ENCODE measurements at places on chromosomes 4 and X. TPM values are rescaled to one million over a fixed set of nuclear protein-coding genes. Genes with fewer than 3 reads are reported as not detected.

The PPEF2 gene
- not detected for total RNA-seq

The ACE2 gene
- total RNA-seq = not detected

The ASB5 gene
- total RNA-seq = not detected

The RIBC1 gene
- total RNA-seq = 0.20 TPM

The ZMAT1 gene
- total RNA-seq = 0.04 TPM

The PPEF1 gene
- total RNA-seq = not detected

The APELA gene
- total RNA-seq = not detected

The FAM241A gene
- total RNA-seq = 5.0 TPM

GRCh38 chrX:115642895-115643530, 82.0 kb downstream of the PLS3 start:
- DNase-seq = peak; percentile 14

DNA sequence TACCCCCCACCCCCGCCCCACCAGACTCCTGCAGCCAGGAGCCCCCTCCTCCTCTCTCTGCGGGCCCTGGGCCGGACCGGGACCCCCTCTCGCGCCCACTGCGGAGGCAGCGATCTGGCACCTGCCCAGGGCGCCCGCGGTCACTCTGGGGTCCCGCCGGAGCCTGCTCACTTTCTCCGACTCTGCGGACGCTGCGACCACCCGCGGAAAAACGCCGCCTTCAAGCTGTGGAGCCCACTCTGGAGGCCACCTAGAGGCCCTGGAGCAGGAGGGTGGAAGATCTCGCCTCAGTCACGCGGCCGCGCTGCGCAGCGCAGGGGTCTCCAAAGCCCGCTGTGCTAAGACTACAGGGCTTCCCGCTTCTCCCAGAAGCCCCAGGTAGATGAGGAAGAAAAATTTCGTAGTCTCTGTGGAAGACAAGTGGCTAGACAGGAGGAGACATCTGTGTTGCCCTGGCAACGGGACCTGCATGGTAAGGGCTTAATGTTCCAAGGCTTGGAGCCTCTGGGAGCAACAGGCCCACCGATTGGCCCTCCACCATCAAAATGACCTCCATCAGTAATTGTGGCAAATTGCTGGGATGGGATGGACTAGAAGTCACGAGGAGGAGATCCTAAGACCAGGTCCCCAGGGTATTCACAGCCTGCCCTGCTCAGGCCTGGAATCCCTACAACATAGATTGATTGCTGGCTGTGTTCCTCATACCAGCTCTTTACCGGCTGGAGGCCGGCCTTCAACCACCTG, at the start of gene PNMA6F:
Gene PNMA6F, minus strand, starts transcription at position 387 of the 744 bp plus-strand sequence. CDS start 1,093 bp downstream, outside the sequence.
- DNase-seq = no peak

GRCh38 chr4:3469386-3470243, 6.5 kb downstream of the DOK7 start:
- no peak for DNase-seq

DNA sequence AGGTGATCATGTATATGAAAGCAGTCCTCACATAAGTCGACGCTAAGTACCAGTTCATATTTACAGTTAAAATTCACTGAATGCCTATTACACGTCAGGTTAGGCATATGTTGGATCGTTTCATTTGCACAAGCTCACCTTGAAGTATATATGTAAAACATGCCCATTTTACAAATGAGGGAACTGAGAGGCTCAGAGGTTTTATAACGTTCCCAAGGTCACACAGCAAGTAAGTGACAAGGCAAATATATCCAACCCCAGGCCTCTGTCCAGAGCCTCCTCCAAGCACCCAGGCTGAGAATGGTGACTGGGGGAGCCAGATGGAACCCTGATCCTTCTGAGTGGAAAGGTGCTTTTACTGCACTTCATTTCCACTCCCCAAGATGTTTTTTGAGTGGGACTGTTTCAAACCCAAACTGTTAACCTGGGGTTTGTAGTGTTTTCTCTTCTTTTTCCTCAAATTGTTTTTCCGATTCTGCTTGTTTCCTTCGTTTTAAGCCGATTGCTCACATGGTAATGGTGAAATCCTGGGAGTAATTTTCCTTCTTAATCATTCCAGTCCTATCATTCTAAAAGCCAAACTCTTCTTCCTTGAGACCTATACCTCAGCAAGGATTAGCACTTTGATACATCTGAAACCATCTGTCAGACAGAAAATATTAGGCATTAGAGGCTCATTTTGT, 791 bp downstream of the SMIM20 start:
- peak; percentile 37 for DNase-seq

DNA sequence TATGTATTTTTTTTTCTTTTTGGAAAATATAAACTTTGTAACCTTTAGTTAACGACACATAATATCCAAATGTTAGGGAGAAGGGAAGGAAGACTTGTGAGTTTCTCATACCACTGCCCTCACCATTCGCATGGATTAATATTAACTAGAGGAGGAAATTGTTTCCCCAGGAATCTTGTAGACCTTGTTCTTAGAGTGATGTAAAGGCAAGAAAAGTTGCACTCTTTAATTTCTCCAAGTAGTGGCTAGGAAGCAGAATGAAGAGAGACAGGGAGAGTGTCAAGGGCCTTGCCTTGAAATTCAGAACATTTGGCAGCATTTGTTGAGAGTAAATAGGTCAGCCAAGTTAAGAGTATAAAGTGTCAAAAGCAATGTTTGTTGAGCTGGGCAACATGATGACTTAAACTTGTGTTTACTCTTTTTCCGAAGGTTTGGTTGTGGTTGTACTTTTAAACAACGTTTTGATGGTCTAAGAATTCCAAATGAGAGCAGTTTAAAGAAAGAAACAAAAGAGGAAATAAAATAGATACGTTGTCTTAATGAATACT, 105.7 kb downstream of the TENM3 start:
- no peak for DNase-seq

DNA sequence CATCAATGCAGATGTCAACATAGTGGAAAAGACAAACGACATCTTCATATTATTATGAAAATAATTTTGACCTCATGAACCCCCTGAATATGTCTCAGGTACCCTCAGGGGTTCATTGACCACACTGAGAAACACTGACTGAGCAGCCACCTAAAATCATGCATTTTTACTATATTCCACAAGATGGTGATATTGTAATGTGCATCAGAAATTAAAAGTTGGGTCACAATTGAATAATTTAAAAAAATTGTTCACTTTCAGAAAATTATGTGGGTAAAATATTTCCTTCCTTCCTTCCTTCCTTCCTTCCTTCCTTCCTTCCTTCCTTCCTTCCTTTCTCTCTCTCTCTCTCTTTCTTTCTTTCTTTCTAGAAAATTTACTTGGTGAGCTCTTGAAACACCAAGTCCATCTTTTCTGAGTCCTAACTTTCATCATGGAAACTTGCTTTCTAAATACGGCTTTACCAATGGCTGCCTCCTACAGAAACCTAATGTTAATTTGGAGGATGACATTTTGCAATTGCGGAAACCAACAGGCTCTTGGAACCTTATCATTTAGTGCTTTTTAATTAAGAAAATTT, 103.6 kb downstream of the RTL3 start:
- DNase-seq = no peak

DNA sequence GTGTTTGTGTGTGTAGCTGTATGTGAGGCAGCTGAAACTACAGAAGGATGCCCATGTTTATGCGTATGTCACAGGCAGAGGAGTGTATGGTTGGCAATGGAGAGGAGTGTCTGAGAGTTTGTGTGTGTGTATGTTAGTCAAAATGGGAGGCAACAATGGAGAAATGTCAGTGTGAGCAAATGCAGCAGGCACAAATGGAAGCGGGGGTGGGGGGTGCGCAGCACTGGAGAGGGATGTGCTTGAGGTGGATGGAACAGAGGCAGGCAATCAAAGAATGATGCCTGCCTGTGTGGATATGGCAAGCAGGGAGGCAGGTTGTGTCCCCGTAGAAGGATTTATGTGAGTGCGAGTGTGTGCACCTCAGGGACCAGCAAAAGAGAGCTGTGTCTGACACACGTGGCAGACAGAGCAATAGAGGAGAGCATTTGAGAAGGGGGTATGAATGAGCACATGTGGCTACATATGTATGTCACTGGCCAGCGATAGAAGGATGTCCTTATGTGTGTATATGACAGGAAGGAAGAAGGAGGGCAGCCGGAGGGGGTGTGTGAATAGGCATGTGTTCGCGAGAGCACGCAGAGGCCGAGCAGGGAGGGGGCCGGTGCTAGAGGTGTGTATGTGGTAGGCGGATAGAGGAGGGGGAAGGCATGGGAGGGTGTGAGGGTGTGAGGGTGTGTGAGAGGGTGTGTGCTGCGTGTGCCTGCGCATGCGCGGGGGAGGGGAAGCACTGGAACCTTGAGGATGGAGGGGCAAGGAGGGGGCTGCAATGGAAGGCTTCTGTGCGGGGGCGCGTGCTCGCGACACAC, 1.1 kb downstream of the PJA1 start:
- peak; percentile 17 for DNase-seq

GRCh38 chr4:179465131-179465797, 2023.0 kb upstream of the AGA start:
- no peak for DNase-seq

GRCh38 chr4:150782311-150782710, 200.4 kb downstream of the MAB21L2 start:
- peak; percentile 23 for DNase-seq

DNA sequence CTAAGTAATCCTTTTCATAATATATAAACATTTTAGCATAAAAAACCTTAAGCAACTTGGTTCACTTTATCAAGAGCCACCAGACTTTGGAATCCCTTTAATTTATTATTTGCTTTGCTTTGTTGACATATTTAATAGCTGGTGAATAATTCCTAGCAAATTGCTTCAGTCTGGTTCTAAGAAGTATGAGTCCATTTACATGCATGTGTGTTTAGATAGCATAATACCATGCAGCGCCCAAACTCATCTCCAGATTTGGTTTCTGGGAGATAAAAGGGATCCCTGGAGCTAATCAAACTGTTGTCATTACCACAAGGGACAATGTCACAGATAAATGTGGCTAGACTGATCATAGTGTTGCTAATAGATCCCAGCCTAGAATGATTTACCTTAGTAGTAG, 111.8 kb downstream of the TMEM144 start:
- DNase-seq = no peak

DNA sequence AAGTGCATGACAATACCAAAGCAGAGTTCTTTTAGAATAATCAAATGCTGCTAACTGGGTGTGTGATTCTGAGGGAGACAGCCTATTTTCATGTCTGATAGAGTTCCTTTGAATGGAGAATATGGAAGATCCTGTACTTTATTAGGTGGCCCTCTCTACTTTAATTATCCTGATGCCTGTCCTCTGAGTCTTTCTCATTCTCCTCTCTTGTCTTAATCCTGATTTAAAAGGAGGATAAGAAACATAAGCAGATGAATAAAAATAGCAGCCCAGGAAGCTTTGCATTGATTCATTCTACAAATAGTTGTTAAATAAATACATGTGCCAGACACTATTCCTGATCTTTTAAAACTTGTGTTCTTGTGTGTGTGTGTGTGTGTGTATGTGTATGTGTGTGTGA, 387.3 kb downstream of the SPRY1 start:
- no peak for DNase-seq

- DNase-seq = no peak
Observed at GRCh38 chr4:73919691-73920090, 50.5 kb downstream of the CXCL1 start.

- no peak for DNase-seq
Observed at GRCh38 chr4:73447671-73448070, 11.7 kb downstream of the AFP start.

DNA sequence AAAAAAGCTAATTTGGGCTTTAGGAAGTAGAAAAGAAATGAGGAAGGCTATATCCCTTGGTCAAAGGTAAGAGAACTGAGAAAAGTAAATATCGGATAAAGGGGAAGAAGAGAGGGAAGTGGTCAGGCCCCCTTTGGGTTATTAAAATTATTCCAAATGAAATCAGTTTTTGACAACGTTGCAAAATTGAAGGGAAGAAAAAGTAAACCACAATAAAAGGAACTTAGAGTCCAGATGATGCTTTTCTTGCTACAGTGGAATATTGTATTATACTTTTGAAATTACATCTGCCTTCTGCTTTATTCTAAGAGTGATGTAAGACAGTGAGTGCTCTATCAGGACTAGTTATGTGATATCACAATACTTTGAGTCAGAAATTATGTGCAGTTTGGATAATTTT, 59.4 kb upstream of the RBPJ start:
- no peak for DNase-seq

- no peak for DNase-seq
Observed at GRCh38 chr4:156606554-156607477, 364.8 kb downstream of the PDGFC start.

DNA sequence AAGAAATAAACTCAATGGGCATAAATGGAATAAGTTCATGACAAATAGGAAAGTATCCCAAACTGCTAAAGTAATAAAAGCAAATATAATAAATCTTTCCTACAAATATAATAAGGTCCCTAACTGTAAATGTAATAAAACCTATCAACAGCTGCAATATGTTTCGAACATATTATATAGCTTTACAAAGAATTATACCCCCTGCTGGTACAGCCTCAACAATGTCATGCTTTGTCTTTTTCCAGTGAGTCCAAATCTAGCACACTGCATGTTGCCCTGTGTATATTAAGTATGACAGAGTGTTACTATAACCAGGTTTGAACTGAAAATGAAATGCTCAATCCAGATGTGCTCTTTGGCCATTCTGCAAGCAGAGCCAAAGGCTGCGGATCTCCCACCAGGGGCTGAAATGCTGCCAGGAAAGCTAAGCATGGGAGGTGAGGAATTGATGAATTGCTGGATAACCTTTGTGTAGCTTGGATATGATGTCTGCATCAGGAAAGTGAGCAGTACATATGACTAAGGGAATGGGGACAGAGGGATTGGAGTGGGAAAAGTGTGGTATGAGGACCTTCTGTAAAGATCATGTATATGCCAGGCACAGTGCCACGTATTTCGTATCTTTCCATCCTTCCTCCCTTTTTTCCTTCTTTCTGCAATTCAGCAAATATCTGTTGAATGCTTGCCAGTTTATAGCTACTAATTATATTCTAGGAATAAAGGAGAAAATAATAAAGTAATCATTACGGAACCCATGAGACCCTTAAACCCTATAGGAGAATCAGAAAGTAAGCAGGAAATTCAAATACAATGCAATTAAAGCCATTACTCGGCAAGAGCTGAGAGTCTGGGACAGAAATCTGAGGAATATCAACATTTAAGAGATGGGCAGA, 954.6 kb upstream of the LCORL start:
- DNase-seq = no peak

GRCh38 chrX:47380268-47380667, 9.9 kb downstream of the ZNF157 start:
- DNase-seq = no peak

DNA sequence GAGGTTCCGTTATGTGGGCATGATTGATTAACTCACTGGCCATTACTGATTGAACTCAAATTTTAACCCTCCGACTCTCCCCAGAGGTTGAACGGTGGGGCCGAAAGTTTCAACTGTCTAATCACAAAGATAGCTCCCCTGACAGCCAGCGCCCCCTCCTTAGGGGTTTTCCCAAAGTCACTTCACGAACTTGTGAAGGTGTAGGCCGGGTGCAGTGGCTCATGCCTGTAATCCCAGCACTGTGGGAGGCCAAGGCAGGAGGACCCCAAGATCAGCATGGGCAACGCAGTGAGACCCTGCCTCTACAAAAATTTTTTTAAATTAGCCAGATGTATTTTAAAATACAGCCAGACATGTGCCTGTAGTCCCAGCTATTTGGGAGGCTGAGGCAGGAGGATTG, 39.8 kb upstream of the RBM47 start:
- DNase-seq = no peak

- DNase-seq = no peak
Observed at GRCh38 chr4:75235359-75235951, 278.7 kb downstream of the RCHY1 start.

Measured in K562 (cell line).